ENCODE measurements at places on chromosomes 6 and 20. TPM values are rescaled to one million over a fixed set of nuclear protein-coding genes. Genes with fewer than 3 reads are reported as not detected.

DNA sequence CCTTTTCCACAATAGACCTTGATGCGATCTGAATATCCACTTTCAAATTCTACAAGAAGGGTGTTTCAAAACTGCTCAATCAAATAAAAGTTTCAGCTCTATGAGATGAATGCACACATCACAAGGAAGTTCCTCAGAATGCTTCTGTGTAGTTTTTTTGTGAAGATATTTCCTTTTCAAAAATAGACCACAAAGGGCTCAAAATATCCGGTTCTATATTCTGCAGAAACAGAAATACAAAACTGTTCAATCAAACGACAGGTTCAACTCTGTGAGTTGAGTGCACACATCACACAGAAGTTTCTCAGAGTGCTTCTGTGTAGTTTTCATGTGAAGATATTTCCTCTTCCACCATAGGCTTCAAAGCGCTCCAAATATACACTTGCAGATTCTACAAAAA is 293.9 kb upstream of the DEFB115 start:
- no peak for DNase-seq

Gene KIF25
- total RNA-seq = not detected

Gene C6orf141
- 4.2 TPM for total RNA-seq

GRCh38 chr6:162899148-162899547 is 171.4 kb downstream of the PACRG start:
- no peak for DNase-seq

Gene ANKRD66
- total RNA-seq = not detected

- no peak for DNase-seq
These were observed 121.5 kb upstream of the NEDD9 start for GRCh38 chr6:11353921-11354389.

DNA sequence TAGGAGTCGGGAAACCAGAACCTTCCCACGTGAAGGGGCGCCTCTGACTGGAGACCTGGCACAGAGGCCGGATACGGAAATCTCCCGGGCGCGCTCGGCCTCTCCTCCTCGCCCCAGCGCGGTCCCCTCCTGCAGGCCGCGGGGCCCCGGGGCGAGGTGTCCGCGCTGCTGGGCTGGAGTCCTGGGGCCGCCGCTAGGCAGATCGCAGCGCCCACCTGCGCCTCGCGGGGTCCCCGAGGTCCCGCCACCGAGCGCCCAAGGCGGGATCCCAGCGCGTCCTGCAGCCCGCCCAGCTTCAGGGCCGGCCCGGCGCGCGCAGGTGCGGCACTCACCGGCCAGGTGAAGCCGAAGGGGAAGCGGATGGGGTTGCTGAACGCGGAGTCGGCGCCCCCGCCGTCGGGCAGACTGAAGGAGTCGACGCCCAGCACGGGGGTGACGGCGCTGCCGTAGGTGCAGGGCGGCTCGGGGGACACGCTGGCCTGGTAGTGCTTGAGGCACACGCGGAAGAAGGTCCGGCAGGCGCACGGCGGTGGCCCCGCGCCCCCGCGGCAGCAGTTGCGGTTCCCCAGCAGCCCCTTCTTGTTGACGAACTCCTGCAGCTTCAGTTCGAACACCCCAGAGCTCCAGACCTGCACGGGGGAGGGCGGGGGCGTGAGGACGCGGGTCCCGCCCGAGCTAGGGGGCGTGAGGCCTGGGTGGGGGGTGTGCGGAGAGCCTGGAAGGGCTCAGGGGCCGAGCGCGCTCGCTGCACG is 1.5 kb downstream of the DLL1 start:
- DNase-seq = no peak

DNA sequence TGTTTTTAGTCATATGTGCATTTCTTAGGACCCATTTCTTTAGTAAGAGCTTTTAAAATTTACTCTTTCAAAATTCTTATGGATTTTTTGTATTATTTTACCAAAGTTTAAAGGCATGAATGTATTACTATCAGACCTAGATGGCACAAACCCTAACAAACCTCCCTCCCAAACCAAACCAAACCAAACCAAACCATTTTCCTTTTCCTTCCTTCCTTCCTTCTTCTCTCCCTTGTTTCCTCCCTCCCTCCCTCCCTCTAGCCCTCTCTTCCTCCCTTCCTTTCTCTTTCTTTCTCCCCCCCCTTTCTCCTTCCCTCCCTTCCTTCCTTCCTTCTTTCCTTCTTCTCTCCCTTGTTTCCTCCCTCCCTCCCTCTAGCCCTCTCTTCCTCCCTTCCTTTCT is 1001.8 kb upstream of the CITED2 start:
- DNase-seq = no peak

DNA sequence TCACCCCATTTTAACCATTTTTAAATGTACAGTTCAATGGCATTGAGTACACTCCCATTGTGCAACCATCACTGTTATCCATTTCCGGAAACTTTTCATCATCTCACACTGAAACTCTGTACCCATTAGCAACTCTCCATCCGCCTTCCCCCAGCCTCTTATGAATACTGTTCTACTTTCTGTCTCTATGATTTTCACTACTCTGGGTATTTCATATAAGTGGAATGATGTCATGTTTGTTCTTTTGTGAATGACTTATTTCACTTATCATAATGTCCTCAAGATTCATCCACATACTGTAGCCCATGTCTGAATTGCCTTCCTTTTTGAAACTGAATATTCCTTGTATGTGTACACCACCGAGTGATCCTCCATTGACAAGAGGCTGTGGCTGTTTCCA is 92.9 kb upstream of the TOX2 start:
- no peak for DNase-seq

Gene SPATA2
- total RNA-seq = 8.2 TPM

DNA sequence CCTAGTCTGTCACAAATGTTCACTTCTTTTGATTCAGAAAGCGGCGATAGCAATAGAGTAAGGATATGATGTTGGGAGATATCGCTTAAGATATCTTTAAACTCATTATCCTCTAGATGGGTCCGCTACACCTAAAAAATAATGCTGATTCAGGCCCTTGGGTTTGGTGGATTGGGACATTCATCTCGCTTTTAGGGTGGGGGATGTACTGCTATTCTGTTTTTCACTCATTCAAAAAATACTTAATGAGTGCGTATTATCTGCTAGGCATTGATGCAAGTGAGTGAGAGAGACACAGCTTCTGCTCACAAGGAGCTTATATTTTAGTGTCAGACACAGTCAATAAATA is 118.3 kb upstream of the SUPT3H start:
- no peak for DNase-seq

GRCh38 chr6:38773338-38773737 is 58.2 kb downstream of the DNAH8 start:
- DNase-seq = no peak

Gene PSMB9
- 28.1 TPM for total RNA-seq
